Gastrocnemius medialis (tissue), 4 donors: ENCODE measurements at places on chromosomes 6 and 20.

GRCh38 chr20:42319252-42320013 lies 701.3 kb upstream of the CHD6 start:
- no peak for DNase-seq

DNA sequence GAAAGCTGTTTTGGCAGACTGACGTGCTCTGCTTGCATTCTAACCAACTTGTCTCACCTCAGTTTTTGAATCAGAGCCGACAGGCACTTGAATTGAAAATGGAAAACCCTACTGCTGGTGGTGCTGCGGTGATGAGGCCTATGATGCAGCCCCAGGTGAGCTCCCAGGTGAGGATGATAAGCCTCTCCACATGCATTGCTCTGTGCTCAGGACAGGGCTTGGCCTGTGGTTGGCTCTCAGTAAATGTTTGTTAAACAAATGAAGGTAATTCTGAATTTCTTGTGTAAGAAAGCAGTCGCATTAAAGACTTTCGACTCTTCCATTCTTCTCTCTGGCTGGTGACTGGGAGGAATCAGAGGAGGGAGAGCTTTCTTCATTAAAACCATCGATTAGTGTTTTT lies 136.3 kb downstream of the SULF2 start:
- DNase-seq, result no peak

GRCh38 chr6:28218312-28219248 lies 6.5 kb upstream of the ZSCAN9 start:
- DNase-seq, result peak; percentile 58

DNA sequence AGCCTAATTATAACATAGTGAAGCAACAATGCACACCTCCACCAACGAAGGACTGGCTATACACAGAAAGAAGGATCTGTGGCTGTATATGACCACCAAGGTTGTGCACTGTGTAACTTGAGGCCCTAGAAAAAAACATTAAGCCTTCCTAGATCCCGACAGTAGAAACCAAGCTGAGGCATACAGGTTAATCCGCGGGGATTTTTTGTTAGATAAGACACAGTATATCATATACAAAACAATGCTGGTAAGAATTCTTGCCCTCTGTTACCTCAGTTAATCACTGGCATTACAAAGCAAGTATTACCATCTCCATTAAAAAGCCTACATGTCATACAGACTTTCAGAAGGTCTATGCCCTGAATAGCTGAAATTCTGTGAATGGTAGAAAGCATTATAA lies 228.8 kb downstream of the TBC1D32 start:
- no peak for DNase-seq

DNA sequence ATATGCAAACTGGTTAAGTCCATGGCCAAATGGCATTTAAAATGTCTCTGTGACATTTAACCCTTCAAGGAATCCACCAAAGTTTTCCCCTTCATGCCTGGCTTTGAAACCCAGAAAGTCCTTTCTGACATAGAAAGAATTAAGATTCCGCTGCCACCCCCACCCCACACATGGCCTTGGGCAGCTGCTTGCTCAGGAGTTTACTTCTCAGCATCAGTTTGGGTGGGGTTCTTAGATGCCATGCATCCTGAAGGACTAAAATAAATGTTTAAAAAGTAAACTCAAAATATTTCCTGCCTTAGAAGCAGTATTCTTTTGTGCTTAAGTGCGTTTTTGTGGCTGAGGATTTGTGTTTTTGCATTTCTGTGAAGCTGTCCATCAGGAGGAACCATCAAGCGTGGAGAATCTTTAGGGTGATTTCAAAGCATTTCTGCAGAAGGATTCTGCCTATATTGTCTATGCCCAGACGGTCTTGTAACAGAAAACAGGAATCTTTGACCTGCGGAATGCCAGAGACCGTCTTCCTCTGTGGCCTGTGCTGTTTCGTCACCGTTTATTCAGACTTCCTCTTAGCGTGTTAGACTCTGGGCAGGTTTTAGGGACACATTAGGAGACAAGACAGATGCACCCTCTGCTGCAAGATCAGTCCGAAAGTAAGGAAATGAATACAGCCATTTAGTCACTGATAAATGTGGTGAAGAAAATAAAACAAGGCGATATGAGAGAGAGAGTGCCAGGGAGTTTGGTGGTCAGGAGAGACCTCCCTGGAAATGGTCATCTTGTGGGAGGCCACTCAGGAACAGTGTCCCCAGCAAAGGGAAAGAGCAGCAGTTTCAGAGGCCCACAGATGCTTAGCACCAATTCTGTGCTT lies 6.2 kb downstream of the DUSP22 start:
- no peak for DNase-seq

GRCh38 chr20:34475979-34476736 lies 40.1 kb upstream of the DYNLRB1 start:
- no peak for DNase-seq

GRCh38 chr6:35425284-35425683 lies 26.9 kb upstream of the FANCE start:
- no peak for DNase-seq

DNA sequence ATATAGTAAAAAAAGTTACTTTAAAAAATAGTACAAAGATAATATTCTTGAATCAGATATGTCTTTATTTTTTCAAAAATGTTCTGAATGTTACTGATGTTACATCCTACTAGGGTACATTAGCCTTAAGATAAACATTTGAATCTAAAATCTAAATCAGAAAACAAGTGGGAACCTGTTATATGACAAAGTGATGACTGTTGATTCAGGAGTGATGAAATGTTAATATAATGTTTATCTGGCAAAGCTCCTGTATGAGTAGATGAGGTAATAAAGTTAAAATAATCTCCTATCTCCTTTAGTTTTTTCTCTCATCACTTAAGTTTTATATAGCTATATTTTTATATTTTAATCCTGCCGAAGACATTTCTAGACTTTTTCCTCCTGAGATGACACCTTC lies 4.2 kb downstream of the DOP1A start:
- no peak for DNase-seq

- DNase-seq, result no peak
Measured at GRCh38 chr6:129175066-129175465, 292.1 kb downstream of the LAMA2 start.

GRCh38 chr20:2708073-2708415 lies 15.5 kb downstream of the EBF4 start:
- no peak for DNase-seq
